ENCODE measurements at places on chromosomes 4 and X.

DNA sequence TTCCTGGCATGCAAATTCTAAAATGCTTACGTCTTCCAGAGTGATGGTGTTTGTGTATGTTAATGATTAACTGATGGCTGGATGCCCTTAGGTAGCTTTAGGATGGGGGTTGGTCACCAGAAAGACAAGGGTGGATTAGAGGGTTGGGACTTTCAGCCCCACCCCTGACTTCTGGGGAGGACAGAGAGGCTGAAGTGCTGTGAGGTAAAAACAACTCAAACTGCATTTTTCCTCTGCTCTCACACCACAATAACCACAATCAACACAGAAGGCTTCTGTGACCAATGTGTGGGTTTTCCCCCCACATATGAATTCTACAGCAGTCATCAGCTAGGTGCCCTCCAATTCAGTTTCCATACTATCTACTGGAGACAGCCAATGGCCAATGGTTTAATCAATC, 18.7 kb upstream of the DDIT4L start:
- DNase-seq: no peak

DNA sequence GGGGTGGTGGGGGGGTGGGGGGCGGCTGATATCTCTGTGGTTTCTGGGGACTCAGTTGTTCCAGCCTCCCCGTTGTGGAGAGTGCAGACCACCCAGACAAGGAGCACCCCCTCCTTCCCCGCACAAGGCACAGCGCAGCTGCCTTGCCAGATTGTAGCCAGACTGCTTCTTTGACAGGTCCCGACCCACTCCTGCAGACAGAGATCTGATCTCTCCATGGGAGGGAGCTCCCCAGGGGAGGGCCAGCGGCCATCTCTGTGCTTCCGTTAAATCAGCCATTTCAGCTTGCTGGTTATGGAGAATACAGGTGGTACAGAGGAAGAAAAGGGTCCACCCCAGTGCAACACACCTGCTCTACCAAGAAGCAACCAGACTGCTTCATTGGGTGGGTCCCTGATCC, 80.8 kb downstream of the FGF16 start:
- DNase-seq: no peak

DNA sequence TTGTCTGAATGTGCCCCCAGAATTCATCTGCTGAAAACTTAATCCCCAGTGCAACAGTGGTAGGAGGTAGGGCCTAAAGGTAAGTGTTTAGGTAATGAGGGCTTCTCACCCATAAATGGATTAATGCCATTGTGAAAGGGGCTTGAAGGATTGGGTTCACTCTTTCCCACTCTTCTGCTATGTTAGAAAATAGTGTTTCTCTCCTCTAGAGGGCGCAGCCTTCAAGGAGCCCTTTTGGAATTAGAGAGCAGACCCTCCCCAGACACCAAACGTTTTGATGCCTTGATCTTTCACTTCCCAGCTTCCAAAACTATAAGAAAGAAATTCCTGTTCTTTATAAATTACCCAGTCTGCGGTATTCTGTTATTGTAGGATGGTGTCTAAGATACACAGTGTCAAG, 706.4 kb downstream of the SMARCA1 start:
- DNase-seq: no peak

DNA sequence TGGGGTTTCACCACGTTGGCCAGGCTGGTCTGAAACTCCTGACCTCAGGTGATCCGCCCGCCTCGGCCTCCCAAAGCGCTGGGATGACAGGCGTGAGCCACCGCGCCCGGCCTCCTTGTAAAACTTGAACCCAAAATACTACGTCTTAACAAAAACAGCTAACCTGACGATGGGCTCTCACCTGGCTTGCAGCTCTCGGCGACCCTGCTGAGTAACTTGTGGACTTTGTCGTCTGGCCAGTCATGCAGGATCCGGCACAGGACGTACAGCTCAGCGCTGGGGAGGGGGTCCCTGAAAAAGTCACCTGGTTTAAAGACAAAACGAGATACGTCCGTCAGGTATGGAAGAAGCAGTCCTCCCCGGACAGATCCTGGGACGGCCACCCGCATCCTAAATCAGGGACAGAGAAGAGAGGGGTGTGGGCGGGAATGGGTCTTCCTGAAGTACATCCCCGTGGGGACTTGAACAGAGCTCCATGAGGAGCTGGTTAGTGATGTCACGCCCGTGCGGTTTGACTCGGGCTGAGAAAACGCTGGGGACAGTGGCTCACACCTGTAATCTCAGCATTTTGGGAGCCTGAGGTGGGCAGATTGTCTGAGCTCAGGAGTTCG, 20.7 kb upstream of the SLC25A6 start:
- DNase-seq: no peak

DNA sequence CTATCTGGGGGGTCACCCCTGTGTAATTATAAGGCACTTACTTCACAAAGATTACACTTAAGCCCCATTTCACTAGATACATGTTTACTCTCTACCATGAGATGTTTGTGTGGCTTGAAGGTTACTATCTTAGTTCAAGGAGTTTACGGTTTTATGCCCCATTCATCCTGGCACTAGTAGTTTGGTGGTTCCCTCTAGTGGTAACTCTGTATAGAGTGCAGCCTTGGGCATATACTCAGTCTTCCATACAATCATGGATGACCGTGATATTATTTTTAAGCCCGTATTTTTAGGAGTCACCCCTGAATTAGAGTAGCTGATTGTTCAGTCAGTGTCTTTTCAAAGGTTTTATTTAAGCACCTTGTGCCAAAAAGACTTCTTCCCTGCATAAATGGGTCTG, 109.9 kb upstream of the FAM47C start:
- DNase-seq: no peak

DNA sequence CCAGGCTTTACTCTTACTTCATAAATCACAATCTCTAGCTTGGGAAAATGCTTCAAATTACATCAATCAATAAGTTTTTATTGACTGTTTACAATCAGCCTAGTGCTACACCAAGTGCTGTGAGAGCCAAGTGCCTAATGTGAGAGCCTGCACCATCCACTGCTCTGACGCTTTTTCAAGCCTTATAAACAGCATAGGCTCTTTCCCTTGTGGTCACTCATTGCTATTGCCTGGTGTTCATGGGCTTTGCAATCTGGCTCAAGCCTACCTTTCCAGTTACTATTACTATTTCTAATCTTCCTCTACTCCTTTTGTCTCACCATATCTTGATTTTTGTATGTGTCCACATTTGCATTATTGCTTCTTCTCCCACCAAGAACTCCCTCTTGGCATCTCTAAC, 77.0 kb downstream of the REELD1 start:
- DNase-seq: no peak

DNA sequence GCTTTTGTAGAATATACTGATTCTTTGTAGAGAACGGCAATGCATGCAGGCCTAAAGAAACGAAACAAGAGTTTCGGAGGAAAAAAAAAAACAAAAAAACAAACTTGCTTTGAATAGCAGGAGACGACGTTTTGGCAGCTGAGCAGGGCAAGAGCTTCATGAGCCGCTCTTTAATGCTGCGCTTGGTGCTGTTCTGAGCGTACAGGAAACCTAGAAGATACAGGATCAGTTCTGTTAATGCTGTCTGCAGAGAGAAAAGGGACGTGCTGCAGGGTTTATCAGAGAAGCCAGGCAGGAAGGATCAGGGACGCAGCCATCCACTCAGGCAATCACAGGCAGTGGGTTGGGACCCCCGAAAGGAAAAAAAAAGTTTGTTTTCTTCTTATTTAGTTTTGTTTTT, 182.2 kb downstream of the PACRGL start:
- no peak for DNase-seq

GRCh38 chr4:146462251-146462650, 59.5 kb downstream of the SLC10A7 start:
- no peak for DNase-seq

GRCh38 chrX:101079736-101080270, 1.1 kb downstream of the TMEM35A start:
- no peak for DNase-seq

DNA sequence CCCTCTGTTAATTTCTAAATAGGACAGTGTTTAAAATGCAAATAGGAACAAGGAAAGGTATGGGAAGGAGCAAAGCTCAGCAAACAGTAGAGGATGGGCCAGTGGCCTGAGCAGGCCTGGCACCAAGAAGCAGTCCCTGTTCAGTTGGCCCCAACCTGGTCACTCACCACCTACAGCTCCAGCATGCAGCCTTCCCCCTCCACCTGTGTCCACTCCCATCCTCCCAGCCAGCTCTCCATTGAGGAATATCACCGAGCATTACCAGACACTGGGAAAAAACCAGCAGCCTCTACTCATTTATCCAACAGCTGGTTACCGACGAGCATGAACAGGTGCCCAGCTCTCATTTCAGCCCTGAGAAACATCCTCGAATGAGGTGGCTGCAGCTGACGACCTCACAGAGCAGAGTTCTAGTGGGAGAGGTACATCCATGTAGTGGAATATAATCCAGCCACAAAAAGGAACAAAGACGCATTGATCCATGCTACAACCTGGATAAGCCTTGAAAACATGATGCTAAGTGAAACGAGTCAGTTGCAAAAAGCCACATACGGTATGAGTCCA, 25.6 kb downstream of the CD99L2 start:
- DNase-seq: no peak

DNA sequence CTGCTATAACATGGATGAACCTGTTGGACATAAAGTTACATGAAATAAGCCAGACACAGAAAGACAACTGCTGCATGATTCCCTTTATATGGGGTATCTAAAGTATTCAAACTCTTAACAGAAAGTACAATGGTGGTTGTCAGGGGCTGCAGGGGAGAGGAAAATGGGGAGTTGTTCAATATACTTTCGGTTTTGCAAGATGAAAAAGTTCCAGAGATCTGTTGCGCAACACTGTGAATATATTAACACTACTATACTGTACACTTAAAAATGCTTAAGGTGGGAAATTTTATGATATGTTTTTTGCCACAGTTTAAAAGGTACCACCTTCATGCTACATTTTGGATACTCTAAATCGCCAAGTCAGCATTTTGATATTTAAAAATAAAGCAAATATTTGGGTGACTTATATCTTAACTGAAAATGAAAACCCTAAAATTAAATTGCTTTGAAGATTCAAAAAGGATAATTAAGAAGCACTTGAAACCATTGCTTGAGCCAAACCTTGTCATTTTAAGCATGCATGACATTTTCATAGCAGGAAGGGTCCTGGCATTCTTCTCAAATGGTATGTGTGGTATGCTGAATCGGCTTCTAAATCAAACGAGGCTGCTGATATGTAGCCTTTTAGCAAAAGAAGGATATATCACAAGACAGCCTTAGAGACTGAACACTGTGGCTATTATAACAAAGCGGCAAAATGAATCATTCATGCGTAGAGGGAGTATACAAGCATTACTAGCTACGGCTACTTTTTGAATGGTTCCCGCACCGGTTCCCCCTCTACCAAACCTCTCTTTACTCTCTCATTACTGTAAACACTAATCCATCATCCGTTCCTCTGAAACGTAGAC, 607.1 kb upstream of the DIPK2B start:
- DNase-seq: no peak

DNA sequence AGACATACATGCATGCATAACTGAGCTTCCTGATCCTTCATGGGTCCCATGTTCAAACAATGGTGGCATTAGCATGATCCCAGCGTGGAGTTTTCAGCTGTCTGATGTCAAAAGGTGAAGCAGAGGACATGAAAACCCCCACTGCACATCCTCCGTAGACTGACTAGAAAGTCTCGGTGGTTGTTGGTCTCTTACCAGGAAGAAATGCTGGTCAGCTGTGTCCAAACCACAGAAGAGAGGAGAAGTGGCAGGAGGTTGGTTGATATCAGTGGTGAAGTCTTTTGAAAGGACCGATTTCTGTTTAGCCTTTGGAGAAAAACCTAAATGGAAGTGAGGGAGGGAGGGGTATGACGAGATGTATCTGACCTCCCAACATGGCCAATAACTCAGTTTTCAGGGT, 201.9 kb downstream of the SPATA18 start:
- no peak for DNase-seq

GRCh38 chr4:140152751-140153418, 1.1 kb downstream of the MAML3 start:
- peak; percentile 75 for DNase-seq

DNA sequence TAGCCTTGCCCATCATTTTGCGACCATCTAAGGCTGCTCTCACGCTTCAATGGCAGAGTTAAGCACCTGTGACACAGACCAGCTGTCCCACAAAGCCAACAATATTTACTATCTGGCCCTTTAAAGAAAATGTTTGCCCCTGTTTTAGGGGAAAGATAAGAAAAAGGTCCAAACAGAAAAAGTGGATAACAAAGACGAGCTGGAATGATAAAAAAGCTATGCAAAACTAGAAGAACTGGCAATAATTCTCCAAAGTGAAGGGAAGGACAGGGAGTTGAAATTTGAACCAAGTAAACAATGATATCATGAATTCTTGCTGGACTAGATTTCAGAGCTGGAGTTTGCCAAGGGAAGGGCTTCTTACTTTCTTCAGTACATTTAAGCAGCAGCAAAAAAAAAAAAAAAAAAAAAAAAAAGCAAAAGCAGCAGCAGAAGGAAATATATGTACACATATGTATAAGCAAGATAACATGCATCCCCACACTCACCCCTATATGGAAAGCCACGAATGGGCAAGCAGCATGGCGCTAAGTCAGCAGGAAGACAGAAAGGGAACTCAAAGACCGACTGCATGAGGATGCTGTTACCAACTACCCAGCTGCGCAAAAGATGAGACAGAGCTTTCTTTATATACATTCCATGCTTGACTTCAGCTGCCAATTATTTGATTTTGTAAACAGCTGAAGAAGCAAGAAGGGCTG, 12.5 kb downstream of the TRAPPC2 start:
- no peak for DNase-seq

DNA sequence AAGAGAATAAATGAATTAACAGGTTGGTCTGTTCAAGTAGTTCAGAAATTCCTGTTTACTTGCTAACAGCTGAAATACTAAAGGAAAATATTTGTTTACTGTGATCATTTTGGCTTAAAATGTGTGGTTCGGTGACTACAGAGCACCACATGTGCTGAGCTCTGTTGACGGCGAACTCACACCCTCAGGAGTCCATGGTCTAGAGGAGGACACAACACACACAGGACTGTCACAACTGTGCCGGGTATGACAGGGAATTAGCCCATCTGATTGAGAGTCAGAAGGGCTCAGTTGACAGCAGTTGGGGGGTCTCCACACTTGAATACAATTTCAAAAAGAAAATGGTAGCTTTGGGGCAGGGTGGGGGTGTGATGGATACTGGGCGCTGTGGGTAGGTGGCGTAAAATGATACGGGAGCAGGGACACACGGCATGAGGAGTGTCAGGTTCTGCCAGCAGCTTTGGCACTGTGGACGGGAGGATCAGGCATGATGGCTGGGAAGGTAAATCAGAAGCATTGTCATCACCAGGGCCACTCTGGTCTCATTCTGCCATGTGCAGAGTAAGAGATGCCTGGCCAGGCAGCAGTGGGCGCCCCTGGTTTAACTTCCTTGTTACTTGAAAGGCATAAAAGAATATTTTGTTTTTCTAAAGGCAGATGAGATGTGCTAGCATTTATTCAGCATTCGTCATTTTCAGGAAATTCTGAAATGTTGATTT, 33.3 kb downstream of the CLDN22 start:
- no peak for DNase-seq

- no peak for DNase-seq
These were observed 32.9 kb upstream of the PRPS2 start for GRCh38 chrX:12758291-12758690.

DNA sequence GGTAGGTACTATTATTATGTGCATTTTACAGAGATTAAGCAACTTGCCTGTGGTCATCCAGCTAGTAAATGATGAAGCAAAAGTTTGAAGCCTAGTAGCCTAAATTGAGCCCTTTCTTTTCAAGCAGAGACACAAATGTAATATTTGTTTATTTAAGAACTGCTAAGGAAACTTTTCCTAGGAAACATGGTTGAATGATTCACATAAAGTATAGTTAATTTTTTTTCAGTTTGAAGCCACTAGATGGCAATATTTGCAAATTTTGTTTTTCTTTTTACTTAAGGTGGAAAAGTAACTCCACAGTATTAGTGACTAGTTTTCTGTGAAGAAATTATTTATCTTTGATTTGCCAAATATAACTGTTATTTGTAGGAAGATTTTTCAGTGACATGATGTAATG, 52.8 kb upstream of the ANKRD17 start:
- DNase-seq: no peak
